ENCODE measurements at places on chromosomes 5 and 9.

DNA sequence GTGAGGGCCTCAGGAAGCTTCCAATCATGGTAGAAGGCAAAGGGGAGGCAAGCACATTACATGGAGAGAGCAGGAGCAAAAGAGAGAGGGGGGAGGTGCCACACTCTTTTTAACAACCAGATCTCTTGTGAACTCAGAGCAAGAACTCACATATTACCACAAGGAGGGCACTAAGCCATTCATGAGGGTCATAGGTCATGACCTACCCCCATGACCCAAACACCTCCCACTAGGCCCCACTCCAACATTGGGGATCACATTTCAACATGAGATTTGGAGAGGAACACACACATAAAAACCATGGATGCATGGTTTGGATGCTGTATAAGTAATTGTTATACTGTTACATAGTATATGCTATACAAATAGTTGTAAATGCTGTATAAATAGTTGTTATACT lies 17.5 kb downstream of the POLK start:
- no peak for DNase-seq

- DNase-seq = no peak
These were observed 6.5 kb downstream of the SFXN1 start for GRCh38 chr5:175484829-175485228.

DNA sequence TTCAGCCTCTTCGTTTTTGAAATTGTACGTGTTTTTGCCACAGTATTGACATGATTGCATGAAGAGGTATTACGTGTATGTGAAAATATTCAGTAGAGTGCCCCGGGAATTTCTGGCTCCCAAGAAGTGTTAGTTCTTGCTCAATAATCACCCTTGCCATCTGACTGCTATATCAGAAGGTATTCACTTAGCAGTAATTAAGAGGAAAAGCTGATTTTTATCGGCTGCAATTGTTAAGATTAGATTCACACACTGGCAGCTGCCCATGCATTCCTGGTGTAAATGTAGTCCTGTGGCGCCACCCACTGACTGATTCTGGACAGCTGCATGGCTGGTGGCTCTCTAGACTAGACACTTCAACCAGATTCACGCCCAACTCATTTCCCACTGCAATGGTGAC lies 440.1 kb upstream of the ADAMTS16 start:
- peak; percentile 54 for DNase-seq

GRCh38 chr5:174837919-174838902 lies 113.8 kb downstream of the MSX2 start:
- DNase-seq = peak; percentile 28

GRCh38 chr9:79237861-79238260 lies 333.9 kb upstream of the TLE4 start:
- DNase-seq = no peak

GRCh38 chr5:136084698-136085097 lies 47.9 kb upstream of the SMAD5 start:
- DNase-seq = no peak

GRCh38 chr5:78985116-78985724 lies at the start of gene ARSB:
Gene ARSB, minus strand, starts transcription at chr5:78985310. Its CDS starts 62 bp downstream, at chr5:78985248.
- DNase-seq = peak; percentile 64

GRCh38 chr5:139575751-139576150 lies 14.6 kb downstream of the UBE2D2 start:
- DNase-seq = no peak

DNA sequence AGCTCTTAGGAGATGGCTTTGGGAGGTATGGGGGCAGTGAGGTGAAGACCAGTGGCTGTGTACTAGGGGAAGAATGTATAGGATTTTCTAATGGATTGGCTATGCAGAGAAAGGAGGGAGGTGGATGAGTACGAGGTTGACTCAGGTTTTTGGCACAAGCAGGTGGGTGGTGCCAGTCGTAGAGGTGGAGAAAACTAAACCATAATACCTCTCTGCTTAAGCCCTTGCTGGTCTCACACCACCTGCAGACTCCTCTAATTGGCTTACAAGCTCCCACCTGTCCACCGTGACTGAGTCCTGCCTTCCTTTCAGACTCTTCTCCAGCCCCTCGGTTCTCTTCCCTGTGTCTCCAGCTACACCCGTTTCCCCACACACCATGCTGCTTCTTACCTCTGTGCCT lies 521.7 kb upstream of the CLINT1 start:
- DNase-seq = no peak

- DNase-seq = no peak
These were observed 179.6 kb upstream of the GLRA1 start for GRCh38 chr5:152104211-152104610.

- DNase-seq = no peak
These were observed 310.5 kb upstream of the TRPM3 start for GRCh38 chr9:71431931-71432330.
